ENCODE measurements at places on chromosomes 1 and 21.

GRCh38 chr1:29752141-29752540, 515.8 kb downstream of the PTPRU start:
- DNase-seq, result no peak

GRCh38 chr1:163082971-163083370, 13.8 kb downstream of the RGS4 start:
- DNase-seq, result no peak

- DNase-seq, result no peak
Measured at GRCh38 chr1:152247316-152247715, 23.3 kb upstream of the HRNR start.

GRCh38 chr1:85599681-85600080, 19.1 kb downstream of the CCN1 start:
- no peak for DNase-seq

DNA sequence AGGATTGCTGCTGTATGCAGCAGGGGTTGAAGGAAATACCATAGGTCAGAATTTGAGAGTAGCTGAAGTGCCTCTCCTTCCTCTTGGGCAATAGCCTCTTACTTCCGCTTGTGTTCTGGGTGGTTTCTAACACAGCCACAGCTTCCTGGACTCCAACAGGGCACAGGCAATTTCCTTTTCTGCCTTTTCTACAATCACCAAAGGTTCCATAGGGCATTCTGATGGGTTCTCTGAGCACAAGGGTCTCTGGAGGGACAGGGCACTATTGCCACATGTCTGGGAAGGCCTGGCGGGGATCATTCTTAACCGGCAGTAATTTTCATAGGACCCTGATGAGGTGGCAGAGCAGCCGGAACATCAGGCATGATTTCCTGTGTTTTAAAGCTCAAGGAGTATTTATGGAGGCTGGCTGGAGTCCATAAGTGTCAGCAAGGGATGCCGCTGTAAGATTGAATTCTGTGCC, 5.5 kb upstream of the AGTRAP start:
- peak; percentile 48 for DNase-seq

DNA sequence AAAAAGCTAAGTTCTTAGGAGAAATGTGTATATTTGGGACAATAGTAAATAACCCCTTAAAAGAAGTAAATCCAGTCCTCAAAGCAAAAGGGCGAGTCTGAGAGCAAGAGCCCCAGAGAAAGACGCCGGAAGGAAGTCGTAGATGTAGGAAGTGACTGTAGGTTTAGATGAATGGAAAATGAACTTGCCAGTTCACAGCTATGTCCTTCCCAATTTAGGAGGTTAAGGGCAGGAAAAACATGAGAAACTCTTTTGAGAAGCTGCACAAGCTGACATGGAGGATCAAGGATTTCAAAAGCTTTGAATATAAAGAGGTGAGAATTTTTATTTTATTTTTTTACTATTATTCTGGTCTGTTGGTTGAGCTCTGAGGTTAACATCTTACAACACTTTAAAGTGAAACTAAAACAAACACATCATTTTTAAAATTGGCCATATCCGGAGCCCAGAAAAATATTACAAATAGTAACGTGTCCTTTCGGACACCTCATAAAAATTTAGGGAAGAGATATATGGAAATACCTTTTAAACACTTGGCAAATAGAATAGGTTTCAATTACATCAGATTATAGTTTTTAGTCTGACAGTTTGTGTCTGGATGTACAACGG, 1178.6 kb downstream of the MRPL39 start:
- DNase-seq, result no peak

- no peak for DNase-seq
Measured at GRCh38 chr1:245742896-245743295, 588.1 kb downstream of the KIF26B start.

DNA sequence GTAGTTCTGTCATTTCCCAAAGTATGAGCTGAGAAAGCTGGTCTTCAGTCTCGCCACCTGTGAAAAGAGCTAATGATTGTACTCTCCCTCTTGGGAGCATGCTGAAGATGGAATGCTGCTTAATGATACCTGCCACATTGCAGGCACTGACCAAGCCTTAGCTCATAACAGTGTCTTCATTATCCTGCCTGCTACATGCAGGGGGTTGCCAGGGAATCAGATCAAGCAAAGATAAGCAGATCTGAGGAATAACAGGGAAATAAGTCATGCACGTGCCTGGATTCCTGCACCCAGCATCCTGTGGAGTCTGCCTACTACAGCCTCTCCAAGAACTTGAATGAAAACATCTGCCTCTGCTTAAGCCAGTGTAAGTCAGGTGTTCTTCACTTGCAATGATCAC, 667.3 kb downstream of the NPHP4 start:
- no peak for DNase-seq

GRCh38 chr21:21690068-21690665, 692.0 kb downstream of the NCAM2 start:
- no peak for DNase-seq

DNA sequence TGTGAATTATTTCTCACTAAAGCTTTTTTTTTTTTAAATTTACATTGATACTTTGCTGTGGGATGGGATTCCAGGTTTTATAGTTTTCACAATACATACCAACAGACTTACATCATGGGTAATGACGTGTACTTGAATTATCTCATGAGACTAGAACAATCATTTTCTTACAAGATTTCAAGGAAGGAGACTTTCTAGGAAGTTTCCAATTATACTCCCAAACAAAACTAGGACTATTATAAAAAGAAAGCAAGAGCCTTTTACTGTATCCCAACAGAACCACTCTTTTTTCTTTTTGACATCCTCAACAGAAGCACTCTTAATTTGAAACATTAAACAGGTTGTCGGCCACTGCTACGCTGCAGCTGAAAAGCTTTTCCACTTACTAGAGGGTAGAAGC, 48.7 kb downstream of the TESK2 start:
- DNase-seq, result peak; percentile 74

- DNase-seq, result peak; percentile 82
Measured at GRCh38 chr21:29258626-29259338, 39.9 kb upstream of the BACH1 start.

- no peak for DNase-seq
Measured at GRCh38 chr1:214678386-214678785, 75.4 kb downstream of the CENPF start.

DNA sequence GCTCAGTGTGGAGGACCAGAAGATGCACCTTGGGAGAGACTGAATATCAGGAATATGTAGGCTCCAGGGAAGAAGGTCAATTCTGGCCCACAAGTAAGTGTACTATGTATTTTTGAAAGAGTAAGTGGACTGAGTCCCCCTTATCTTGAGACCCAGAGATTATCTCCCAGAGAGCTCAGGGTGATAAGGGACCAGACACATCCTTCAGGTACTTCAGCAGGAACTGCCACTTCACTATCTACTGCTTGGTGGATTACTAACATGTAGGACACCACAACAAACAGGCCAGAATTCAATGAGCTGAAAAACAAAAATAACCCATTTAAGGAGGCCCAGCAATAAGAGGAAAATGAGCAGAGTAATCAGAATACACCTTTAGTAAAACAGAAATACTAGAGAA, 119.2 kb downstream of the ZNF644 start:
- no peak for DNase-seq

GRCh38 chr1:171032822-171033702, 57.6 kb upstream of the FMO3 start:
- DNase-seq, result no peak

- no peak for DNase-seq
Measured at GRCh38 chr21:42607102-42607501, 46.3 kb upstream of the PDE9A start.

DNA sequence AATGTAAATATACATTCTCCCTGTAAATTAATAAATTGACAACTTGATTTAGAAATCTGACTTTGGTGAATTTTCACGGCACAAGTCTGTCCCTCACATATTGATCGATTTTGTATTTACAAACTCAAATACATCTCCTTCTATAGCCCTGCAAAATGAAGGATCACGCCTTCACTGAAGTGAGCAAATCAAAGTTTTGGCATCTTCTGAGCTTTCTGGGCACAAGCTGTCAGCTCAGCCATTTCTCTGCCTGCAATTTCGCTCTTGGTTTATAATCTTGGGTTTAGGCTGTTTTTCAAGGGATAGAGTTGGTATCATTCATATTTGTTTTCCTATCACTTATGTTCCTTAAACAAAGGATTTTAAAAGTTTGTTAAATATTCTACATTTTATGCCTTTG, 25.8 kb downstream of the ANP32E start:
- no peak for DNase-seq
